ENCODE measurements at places on chromosomes 1 and 21.

DNA sequence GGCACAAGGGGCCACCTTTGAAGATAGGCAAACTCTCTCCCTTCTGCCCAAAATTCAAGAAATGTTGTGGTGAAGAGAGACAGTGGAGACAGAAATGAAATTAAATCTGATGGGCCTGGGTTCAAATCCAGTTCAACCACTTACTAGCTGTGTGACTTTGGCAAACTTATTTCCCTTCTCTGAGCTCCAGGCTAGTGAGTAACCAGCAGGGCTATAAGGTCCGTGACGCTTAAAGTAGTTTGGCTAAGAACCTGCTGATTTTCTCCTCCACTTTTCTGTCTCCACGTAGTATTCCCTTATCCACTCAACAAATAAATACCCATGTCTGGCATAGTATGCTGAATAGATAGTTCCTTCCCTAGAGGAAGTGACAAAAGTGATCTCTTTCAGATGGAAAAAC is 1.9 kb downstream of the SLC2A1 start:
- no peak for DNase-seq

GRCh38 chr21:44938772-44939531 is 877 bp upstream of the SLX9 start:
- no peak for DNase-seq

DNA sequence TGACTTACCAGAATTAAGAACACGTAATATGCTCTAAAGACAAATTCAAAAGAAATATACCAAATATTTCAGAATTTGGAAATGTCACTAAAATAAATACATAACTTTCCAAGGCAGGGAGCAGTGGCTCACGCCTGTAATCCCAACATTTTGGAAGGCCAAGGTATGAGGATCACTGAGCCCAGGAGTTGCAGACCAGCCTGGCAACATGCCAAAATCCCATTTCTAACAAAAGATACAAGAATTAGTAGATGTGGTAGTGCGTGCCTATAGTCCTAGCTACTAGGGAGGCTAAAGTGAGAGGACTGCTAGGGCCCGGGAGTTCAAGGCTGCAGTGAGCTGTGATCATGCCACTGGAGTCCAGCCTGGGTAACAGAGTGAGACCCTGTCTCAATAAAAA is 11.7 kb downstream of the LUZP1 start:
- DNase-seq = no peak

DNA sequence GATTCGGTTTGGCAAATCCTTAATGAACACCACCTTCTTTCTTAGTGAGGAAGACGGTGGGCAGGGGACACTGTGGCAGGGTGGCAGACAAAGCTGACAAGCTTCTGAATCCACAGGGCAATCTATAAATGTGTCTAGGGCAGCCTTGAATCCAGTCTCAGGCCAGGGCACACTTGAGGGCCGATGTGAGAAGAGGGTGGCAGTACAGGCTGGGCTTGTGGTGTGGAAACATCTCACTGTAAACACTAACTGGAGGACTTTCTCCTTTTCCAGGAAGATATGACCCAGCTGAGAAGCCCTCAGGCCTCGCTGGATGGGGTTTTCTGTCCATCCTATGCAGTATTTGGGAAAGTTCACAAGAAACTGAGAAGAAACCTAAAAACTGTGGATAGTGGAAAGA is 46.5 kb downstream of the PKP1 start:
- no peak for DNase-seq

GRCh38 chr21:33368124-33368523 is 35.1 kb upstream of the IFNGR2 start:
- DNase-seq = no peak

- peak; percentile 51 for DNase-seq
Measured at GRCh38 chr21:43340491-43341377, 86.2 kb downstream of the SIK1 start.

- DNase-seq = no peak
Measured at GRCh38 chr1:246587032-246587431, 20.8 kb downstream of the CNST start.

DNA sequence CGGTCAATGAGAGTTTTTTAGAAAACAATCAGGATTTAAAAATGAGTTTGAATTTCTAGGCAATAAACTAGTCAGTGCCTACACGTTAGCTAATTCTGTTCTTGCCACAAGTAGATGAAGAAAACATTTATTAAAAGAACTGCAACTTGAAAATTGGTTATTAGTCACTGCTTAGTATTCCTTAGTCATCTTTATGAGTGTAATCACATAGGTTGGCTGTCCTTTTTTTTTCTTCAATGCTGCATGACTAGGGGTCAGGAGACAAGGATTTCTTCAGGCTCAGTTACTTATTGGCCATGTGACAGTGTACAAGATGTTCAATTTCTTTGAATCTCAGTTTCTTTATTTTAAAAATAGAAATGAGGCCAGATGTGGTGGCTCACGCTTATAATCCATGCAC is 17.1 kb downstream of the SOAT1 start:
- DNase-seq = peak; percentile 53

DNA sequence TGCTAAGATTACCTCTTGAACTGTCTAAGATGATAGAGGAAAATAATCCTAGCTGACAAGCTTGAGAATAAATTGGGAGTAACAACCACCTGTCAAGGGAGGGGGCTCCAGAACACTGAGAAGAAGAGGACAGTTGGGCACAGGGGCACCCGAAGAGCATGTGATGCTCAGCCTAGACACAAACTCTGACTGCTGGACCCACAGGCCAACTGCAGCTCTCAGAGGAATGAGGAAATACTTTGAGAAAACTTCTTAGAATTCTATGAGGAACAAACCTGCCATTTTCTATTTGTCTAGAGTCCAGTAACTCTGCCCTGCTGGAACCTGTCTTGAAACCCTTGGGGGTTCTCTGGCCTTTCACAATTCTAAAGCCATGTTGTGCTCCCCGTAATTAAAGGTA is 124.1 kb upstream of the KCNK2 start:
- no peak for DNase-seq

DNA sequence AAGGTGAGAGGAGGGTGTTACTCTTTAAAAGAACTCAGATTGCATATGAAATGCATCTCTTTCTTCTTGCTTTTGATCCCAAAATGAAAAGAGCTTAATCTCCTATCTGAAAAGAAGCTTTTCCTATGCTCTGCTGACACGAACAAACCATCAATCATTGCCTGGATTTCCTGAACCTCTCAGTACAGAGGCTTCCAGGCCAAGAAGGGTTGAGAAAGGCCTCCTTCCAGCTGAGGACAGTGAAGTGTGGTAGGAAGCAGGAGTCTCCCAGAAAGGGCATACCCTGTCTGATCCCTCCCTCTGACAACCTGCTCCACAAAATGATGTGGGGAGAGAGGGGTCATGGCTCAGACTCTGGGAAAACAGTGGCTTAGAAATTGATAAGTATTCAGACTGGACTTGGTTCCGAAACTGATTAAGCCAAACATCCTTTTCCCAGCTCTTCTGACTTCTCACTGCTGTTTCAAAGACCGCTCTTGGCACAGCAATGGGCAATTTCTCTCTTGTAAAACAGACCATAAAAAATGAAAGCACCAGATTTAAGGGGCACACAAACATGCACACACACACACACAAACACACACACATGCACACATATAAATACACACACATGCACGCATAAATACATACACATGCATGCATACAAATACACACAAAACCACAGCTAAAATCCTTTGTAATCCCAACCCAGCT is 310.3 kb downstream of the SIPA1L2 start:
- DNase-seq = no peak

GRCh38 chr1:47593013-47593568 is 155.2 kb downstream of the FOXD2 start:
- DNase-seq = no peak

- DNase-seq = no peak
Measured at GRCh38 chr1:223508796-223509195, 115.6 kb downstream of the CCDC185 start.

DNA sequence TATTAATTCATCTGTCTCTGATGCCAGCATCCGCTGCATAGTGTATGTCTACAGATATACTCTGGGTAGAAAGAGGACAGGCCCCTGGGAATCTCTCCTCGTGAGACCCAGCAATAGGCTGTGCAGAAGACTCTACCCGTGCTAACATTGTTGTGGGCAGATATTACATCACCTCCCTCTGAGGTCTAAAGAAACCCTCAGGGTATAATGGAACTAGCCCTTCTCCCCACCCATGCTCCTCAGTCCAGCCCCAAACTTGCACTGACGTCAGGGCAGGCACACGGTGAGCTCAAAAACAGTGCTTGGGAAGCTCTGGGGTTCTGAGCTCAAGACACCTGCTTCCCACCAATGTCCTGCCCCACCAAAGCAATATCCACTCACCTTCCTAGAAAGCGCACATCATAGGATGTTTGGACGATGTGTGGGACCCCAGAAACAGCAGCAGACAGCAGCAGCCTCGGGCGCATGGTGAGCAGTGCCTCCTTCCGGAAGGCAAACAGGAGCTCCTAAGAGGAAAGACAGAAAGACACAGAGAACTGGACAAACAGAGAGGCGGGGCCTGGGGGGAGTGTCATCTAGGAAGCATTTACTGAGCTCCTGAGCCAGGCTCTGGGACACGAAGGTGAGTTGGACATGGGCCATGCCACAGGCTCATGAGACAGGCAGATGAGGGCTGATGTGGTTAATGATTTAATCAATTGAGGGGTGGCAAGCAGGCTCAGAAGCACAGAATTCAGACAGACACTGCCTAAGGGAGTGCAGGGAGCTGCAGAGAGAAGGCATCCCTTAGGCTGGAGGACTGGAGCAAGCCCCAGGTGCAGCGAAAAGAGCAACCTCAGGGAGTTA is 4.8 kb downstream of the OVGP1 start:
- no peak for DNase-seq

DNA sequence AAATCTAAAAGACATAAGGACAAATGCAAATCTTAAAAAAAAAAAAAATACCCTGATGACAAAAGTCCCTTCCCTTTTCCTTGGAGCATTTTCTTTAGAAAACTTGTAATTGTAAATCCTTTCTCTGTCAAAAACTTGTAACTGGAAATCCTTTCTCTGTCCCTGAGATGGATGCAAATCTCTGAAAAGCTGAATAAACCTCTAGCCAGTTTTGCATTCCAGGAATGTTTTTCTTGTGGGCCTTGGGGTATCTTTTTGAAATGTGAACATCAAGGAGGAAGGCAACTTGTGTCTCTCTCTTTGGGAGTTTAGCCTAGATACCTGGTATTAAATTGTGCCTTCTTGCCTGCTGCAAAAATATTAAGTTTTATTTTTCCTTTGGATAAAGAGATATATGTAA is 305.3 kb downstream of the KCNT2 start:
- no peak for DNase-seq

DNA sequence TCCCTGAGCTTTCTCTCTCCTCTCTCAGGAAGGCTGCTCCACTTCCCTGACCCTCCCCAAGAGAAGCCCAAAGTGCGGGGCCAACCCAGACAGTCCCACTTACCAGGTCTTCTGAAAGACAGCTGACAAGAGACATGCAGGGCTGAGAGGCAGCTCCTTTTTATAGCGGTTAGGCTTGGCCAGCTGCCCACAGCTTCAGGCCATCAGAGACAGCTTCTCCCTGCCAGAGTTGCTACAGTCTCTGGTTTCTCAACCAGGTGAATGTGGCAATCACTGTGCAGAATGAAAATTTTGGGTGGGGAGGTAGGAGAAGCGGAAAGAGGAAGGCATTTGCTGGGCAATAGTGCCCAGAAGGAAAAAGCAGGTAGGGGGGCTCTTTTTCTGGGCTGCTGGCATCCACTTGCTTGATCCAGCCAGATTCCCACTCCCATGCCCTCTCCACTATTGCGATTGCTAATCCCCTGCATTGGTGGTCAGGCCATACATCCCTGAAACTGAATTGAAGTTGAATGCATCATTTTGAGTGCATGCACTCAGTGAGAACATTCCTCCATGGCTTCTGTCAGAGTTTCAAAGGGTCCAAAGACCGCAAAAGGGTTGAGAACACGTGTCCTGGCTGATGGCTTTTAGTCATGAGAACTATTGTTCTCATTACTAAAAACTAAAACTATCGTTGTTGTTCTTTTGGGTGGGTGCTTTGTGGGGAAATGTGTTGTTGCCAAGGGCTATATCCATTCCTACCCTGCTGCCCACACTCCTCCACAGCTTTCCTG is at the start of gene S100A8:
Gene S100A8, minus strand, starts transcription at position 136 of the 773 bp plus-strand sequence. CDS start 538 bp downstream, outside the sequence.
- no peak for DNase-seq

DNA sequence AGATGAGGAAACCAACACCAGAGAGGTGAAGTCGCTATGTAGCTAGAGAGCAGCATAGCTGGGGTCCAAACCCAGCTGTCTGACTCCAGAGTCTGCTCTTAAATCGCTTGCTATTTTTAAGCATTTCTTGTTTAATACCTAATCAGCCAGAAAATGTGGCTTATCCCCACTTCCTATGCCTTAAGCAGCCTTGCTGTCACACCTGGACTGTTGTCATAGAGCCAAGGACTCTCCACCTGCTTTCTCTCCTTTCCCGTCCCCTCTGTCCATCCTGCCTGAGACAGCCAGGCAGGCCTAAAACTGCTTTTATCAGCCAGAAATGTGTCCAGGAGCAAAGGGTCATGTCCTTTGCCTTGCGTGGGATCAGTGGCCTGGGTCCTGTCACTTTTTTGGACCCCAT is 28.3 kb upstream of the EPHA8 start:
- no peak for DNase-seq

DNA sequence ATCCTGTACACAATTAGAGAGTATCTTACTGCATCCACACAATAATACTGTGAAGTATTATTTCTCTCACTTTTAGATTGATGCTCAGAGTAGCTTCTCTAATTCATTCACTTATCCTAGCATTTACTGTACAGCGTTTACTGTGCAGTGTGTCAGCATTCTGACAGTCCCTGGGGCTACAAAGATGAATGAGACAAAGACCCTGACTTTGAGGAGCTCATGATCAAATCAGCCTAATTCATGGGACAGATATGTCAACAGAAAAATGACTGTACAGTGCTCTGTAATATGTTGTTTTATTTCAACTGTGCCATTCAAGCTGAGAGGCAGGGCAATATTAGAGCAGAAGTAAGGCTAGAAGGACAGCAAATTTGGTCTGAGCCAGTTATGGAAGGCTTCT is 152.5 kb downstream of the ZNF648 start:
- DNase-seq = no peak

DNA sequence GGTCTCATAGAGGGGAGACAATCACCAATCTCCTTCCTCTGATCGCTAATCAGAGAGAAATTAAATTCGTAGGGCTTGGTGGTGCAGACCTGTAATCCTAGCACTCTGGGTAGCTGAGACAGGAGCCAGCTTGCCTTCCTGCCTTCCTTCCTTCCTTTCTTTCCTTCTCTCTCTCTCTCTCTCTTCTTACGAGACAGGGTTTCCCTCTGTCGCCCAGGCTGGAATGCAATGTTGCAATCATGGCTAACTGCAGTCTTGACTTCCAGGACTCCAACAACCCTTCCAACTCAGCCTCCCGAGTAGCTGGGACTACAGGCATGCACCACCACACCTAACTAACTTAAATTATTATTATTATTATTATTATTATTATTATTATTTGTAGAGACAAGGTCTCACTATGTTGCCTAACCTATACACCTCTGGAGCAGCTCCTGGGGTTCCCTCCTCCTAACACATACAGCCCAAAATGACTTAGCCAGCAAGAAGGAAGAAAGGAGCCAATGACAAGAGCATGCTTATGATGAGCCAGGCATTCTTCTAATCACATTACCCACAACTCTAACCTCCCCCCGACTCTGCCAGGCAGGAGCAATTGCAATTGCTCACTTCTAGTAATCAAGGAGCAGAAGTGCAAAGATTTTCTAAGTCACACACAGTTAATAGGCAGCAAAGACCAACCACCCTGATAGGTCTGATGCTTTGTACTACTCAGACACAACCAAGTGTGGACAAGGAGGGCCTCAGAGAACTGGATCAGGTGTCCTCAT is 105.4 kb upstream of the F3 start:
- DNase-seq = no peak
